ENCODE measurements at places on chromosomes 11 and 22.

DNA sequence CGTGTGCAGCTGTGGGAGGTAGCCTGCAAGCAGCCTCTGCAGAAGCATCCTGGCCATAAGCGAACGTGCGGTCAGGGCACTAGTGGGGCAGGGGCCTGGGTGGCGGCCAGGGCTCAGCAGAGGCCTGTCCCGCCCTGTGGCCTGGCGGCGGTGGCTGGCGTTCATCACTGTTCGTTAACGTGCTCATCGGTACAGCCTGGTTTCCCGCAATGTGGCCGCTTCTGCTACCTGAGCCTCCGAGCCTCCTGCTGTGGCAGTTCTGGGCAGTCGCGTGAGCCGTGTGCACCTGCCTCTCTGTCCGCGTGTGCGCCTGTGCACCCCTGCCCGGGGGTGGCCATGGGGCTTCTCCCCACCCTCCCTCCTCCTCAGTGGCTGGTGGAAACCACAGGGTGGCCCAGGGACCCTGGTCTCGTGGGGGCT is 117.9 kb downstream of the KCNQ1OT1 start:
- DNase-seq = no peak

- no peak for DNase-seq
These were observed 32.2 kb downstream of the CSNK2A3 start for GRCh38 chr11:11320825-11321224.

- DNase-seq = no peak
These were observed 105.5 kb downstream of the KCNQ1OT1 start for GRCh38 chr11:2594267-2594666.

- DNase-seq = no peak
These were observed 352.9 kb upstream of the DDI1 start for GRCh38 chr11:103683576-103683975.

DNA sequence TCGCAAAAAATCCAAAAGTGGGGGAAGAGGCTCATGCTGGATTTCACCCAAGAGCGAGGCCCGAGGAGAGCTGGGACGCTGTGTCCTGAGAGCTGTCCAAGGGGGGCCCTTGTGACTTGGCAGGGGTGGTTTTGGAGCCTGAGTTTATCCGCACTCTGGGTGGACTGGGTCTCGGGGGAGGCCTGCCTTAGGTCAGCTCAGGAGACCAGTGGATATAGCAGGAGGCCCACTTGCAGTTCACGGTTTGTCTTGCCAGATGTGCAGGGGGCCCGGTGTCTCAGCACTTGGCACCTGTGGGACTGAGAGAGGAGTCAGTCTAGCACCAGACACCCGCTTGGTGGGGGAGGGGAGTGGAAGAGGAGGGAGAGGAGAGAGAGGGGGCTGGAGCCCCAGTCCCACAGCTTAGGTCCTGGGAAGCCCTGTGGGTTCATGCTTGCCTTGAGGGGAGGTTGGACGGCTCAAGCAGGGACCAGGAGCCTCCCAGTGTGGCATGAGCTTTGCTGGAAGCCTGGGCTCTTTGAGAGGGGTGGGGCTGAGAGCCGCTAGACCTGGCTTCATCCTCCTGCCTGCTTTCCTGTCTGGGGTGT is 33.4 kb downstream of the PARVB start:
- DNase-seq = no peak

DNA sequence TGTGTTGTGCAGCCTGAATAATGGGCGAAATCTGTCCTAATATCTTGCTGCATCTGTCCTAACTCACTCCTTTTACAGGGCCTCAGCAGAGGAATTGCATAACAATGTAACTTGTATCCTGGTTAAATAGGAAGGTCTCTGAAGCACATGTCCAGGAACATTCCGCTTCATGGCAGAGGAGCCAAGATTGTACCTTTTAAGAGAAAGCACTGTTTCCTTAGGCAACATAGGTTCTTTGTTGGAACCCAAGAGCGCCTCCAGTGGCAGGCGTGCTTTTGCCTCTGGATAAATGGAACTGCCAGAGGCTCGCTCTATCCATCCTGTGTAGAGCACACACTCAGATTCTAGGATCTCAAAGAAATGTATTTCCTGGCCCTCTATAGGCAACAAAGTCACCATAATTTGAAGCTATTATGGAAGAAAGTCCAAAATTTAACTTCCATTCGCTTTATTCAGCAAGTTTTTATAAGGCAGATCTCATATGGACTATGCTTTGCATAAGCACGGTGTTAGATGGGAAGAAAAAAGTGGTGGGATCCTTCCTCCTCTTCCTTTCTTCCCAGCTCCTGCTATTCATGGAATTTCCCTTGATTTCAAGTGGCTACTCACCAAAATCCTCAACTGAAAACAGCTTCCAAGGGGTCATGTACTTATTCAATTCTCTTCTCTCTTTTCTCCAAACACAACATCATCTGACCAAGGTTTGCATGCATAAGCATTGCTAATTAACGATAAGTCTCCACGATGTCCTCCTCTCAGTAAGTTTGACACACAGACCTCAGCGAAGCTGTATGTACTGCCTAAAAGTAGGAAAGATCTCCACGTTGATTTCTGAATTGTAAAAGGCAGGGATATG is at the start of gene BLID:
Gene BLID, minus strand, starts transcription at position 692 of the 856 bp plus-strand sequence. Its CDS starts 293 bp downstream, at position 399.
- DNase-seq = no peak

GRCh38 chr22:26143806-26144325 is 25.4 kb upstream of the SEZ6L start:
- DNase-seq = no peak

- DNase-seq = no peak
These were observed 12.4 kb upstream of the TBX1 start for GRCh38 chr22:19748139-19748538.

DNA sequence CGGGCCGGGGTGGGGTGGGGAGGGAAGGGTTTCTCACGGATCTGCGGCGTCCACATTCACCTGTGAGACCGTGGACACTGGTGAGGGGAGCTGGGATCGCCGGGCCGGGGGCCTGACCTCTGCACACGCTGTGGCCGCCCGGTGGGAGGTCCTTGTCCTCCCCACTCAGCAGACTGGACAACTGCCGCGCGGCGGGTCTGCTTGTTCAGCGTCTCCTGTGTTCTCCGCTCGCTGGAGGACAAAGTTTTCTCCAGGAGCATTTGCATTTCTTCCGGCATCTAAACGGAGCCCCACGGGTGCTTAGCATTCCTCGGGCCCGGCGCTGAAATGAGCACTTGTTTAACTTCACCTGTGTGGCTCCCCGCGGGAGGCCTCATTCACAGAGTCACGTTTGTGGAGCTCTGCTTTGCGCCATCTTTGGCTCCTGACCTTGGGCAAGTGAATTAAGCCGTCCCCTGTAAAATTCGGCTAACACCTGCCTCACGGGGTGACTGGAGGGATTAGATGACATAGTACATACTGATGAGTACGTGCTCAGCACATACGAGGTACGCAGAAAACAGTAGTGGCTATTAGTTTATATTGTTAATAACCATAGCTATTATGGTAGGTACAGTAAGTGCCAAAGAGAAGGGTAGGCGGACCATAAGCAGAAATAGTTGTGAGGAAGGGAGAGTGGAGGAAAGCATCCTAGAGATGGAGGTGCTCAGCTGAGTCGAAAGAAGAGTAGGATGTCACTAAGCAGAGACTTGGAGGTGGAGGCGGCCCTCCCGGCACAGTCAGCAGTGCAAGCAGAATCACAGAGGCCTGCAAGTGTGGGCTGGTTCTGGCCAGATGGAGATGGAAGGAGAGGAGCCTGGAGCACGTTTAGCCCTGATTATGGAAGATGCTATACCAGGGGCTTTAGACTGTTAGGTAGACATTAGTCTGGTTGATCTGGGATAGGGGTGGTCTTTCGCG is 885 bp downstream of the TRMU start:
- DNase-seq = no peak

DNA sequence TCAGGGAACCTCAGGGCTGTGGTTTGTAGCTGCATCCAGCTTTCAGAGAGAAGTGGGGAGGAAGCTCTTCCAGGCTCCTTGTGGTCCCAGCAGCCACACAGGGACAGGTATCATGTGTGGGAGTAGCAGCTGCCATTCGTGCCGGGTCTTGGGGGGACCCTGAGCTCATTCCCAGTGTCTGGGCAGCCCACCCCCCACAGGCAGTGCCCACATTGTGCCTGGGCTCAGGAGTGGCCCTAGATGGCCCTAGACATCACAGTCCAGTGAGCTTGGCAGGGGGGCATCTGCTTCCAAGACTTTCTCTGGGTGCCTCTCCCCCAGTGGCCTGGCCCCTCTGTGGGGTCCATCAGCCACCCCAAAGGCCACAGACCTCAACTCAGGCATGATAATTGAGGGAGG is 619.7 kb downstream of the BRD1 start:
- DNase-seq = no peak

- DNase-seq = no peak
These were observed 30.9 kb upstream of the BAIAP2L2 start for GRCh38 chr22:38141217-38141973.

GRCh38 chr11:46293641-46294103 is 16.2 kb downstream of the CREB3L1 start:
- DNase-seq = no peak

GRCh38 chr11:3192511-3193372 is 25.9 kb downstream of the MRGPRG start:
- no peak for DNase-seq

Data from astrocyte of the cerebellum (primary cell).